ENCODE measurements at places on chromosomes 2 and 18. TPM values are rescaled to one million over a fixed set of nuclear protein-coding genes. Genes with fewer than 3 reads are reported as not detected.

C2orf80 gene
- not detected for total RNA-seq

IGFBP5 gene
- total RNA-seq, result 1,071 TPM

RNF152 gene
- total RNA-seq, result 10.0 TPM

GPR75 gene
- total RNA-seq, result 0.52 TPM

PPM1G gene
- total RNA-seq, result 48.9 TPM

Measured in epithelial cell of alveolus of lung (primary cell).